ENCODE measurements at places on chromosomes 2 and 18. TPM values are rescaled to one million over a fixed set of nuclear protein-coding genes. Genes with fewer than 3 reads are reported as not detected.

The LIPT1 gene
- 7.5 TPM for total RNA-seq

The UGT1A5 gene
- not detected for total RNA-seq

The CFAP210 gene
- not detected for total RNA-seq

The LTBP1 gene
- 15.4 TPM for total RNA-seq

The TUBB8B gene
- total RNA-seq: not detected

The CD28 gene
- 15.7 TPM for total RNA-seq

All from mesenteric fat pad (tissue), 1 donor.